ENCODE measurements at places on chromosomes 1 and 21.

DNA sequence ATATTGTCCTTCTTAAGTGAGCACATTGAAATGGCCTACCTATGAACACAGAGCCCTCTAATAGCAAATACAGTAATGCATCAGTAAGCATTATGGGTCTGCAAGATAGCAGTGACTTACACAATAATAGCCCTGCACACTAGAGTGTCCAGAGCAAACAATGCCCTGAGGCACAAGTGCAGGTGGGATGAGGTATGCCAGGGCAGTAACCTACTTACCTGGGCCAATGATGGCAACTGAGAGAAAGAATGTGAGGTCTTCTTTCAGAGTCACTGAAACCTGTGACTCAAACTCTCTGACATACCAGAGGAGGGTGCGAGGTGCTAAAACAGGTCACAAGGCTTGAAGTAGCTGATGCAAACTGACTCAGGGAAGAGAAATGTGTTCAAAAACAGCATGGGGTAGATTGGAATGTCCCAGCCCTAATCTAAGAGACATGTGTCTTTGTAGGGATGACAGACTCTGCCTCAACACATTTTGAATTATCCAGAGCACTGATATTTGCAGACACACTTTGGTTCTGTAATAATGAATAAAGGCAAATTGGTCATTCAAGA, 168.5 kb upstream of the RUNX1 start:
- no peak for DNase-seq

DNA sequence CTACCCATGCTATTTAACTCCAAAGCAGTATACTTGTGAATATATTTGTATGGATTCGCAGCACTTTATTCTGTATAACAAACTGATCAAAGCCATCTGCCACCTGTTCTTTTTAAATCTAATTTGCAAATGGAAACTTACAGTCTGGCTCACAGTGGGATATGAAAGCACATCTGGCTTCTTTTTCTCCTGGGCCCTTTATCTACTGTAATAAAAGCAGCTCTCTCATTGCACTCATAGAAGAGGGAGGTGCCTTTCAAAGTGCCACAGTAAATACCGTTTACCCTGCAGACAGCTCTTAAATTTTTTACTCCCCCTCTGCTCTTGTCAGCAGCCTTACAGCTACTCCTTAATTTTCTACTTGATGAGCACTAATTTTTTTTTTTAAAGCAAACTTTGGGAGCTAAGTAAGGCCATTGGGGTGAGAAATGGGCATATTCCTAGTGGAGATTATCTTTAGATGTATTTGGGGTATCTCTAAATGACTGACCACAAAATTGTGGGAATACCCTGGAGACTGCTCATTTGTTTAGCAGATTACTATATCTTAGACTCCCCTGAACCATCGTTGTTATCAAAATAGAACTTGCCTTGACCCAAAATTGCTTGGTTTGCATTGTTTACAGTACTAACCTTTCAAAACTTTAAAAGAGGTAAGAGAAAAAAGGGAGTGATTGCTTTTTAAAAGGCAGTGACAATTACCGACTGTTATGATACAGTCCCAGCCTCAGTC, 110.1 kb downstream of the VPS13D start:
- DNase-seq: peak; percentile 30

- no peak for DNase-seq
These were observed 32.1 kb upstream of the KCNE1 start for GRCh38 chr21:34544032-34544496.

DNA sequence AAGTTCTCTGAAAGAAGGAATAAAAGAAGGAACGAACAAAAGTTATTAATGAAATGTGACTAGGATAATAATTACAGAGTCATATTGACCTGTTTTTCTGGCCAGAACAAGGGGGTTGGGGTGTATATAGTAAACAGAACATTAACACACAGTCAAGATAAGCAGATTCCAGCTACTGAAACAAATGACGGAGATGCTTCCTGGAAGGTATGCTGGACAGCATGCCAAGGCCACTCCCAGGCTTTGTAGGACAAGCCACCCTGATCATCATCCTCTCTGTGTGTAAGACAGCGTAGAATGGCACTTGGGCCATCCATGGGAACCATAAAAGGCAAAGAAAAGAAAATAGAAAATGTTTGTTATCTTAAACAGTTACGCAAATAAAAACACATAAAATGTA, 120.7 kb downstream of the TGFBR3 start:
- no peak for DNase-seq

GRCh38 chr1:22955146-22955545, 17.5 kb downstream of the LACTBL1 start:
- no peak for DNase-seq

DNA sequence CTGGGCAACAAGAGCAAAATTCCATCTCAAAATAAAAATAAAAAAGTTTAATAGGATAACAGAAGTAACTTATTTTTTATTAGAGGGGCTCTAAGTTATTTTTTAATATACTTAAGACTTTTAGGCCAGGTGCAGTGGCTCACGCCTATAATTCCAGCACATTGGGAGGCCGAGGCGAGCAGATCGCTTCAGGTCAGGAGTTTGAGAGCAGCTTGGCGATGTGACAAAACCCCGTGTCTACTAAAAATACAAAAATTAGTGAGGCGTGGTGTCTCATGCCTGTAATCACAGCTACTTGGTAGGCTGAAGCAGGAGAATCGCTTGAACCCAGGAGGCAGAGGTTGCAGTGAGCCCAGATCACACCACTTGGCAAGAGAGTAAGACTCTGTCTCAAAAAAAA, 180.5 kb upstream of the NR5A2 start:
- no peak for DNase-seq

GRCh38 chr21:45379901-45380330, 25.0 kb upstream of the COL18A1 start:
- no peak for DNase-seq

DNA sequence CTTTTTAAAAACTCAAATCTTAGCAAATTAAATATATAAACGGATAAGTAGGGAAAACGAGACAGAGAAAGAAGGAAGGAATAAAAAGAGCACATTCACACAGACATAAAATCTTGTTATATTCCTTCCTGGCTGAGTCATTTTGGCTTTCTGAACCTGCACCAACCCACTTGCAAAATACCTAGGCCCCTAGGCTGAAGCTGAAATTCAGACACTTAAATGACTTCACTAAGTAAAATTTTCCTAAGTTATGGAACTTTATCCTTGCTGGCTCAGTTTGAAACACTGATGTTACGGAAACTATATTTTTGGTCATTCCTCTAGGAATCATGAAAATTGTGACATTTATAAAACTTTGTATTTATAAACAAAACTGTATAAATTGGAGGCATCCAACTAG, 462.8 kb upstream of the NFIA start:
- no peak for DNase-seq

DNA sequence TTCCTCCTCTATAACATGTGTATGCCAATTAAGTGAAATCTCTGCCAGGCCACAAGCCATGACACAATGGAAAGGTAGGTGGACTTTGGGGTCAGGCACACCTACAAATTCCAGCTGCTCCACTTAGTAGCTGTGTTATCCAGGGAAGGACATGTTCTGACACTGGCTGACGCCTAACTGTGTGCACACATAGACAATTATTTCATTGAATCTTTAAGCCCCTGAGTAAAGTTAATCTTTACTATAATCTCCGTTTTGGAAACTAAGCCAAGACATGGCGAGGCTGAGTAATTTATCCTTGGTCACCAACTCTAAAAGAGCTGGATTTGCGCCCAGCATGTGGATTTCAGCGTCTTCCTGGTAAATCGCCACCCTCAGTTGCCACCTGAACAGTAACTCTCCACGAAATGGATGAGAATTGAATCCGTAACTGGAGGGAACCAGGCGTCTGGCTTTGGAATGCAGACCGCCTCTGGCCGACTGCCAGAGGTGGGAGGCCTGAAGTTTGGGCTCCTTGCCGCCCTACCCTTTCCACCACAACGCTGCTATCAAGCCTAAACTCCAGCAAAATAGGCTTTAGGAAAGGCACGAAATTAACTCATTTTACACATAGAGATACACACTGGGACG, 888 bp upstream of the SNRPE start:
- DNase-seq: no peak

DNA sequence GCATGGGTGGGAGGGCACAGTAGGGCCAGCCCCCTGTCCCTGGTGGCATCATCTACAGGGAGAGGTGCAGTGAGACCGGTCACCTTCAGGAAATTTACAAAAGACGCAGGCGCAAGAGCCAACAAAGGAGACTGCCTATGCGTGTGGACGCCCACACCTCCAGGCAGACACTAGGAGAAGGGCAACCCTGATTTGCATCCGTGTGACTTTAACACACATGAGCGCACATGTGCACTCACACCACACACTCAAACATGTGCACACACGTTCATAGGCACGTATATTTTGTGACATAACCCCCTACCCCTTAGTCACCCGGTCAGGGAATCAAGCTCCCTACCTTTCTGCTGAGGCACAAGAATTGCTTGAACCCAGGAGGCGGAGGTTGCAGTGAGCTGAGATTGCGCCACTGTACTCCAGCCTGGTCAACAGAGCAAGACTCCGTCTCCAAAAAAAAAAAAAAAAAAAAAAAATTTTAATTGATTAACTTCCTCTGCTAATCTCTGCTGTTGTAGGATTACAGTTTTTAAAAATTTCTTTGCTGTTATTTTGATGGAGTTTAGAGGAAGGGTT, 84.7 kb upstream of the SLC25A33 start:
- no peak for DNase-seq
